Mammary epithelial cell (primary cell): ENCODE measurements at places on chromosomes 16 and 17.

- no peak for DNase-seq
Measured at GRCh38 chr17:28178800-28179199, 136.3 kb downstream of the NLK start.

- no peak for DNase-seq
Measured at GRCh38 chr16:85948138-85948509, 49.2 kb downstream of the IRF8 start.

DNA sequence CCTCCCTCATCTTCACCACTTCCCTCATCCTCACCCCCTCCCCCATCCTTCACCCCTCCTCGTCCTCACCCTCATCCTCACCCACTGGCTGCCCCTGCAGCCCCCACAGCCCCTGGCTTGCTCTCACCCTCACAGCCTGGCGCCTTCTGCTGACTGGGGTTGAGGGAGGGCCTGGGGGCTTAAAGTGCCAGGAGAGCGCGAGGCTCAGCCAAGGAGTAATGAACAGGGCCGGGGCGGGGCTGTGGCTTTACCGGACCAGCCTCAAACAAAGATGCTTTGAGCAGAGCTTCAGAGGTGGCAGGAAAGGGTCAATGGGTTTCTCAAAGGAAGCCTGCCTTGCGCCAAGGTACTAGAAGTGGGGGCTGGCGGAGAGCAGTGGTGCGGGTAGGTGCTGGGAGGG, at the start of gene PRSS33:
PRSS33 (minus strand) TSS at position 155 of the 400 bp plus-strand sequence. CDS start 1,013 bp downstream, outside the sequence.
- DNase-seq: no peak

DNA sequence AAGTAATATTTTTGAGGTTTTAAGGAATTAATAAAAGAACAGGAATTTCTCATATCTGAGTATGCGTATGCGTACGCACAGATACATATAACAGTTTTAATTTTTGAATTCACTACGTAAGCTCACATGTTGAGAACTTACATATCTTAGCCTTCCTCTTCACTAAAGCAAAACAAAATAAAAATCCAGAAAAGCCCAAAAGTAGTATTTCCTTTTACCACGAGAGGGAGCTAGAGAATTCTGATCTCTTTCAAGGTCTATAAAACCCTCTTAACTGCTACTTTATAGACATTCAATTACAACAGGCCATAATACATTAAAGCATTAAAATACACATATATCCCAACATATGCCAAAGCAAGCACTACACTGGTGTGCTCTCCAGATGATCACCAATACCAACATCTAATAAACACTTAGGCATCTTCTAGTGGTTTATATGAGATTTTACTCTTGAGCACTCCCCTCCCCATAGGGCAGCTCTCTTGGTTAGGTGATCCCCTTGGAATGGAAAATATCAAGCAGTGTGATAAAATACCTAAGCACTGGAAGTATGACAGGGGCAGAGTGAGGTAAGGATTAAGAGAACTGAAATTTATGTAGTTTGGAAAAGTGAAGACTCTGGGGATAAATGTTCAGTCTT, 94.0 kb downstream of the SKAP1 start:
- peak; percentile 53 for DNase-seq

DNA sequence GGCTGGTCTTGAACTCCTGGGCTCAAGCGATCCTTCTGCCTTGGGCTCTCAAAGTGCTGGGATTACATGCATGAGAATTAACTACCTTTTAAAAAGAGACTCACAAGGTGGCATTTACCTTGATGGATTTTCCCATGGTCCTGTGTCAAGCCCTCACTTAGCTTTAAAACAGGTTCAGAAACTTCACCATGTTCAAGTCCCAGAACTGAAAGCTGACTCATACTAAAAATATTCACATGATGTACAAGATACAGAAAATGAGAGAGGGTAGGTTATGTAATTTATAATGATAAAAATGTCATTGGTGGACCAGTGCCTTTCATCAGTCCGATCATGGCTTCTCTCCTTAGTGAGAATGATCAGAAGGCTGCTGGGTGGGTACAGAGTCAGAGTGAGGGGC, 4.3 kb upstream of the AKAP1 start:
- peak; percentile 39 for DNase-seq

GRCh38 chr17:58756246-58757161, 850 bp downstream of the PPM1E start:
- no peak for DNase-seq

DNA sequence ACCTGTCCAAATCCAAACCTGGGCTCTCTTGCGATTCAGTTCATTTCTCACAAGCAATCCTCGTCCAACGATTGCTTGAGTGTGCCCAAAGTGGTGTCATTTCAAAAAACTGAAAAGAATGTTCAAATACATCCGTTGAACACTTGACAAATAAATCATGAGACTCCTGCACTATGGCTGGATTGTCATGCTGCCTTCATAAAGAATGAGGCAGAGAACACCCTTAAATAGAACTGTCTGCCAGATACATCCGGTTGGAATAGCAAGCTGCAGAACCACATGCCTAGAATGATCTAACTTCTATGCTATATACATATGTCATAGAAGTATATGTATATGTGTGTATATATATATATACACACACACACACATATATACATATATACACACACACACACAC, 55.4 kb upstream of the HAPSTR1 start:
- no peak for DNase-seq

DNA sequence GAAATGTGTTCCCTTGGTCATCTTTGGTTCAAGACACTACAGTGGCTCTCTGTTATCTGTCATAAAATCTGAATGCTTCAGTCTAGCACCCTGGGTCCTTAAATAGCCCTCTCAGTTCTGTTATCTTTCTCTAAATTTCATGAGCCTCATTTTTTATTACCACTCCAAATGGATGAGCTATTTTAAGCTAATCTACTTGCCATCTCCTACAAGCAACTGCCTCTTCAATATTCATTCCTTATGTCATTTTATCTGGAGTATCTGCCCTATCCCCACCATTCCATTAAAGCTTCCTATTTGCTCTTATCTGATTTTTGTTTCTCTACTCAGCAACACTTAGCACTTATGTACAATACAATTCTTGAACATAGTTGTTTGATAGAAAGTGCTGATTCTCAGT, 28.0 kb upstream of the EVI2A start:
- no peak for DNase-seq

DNA sequence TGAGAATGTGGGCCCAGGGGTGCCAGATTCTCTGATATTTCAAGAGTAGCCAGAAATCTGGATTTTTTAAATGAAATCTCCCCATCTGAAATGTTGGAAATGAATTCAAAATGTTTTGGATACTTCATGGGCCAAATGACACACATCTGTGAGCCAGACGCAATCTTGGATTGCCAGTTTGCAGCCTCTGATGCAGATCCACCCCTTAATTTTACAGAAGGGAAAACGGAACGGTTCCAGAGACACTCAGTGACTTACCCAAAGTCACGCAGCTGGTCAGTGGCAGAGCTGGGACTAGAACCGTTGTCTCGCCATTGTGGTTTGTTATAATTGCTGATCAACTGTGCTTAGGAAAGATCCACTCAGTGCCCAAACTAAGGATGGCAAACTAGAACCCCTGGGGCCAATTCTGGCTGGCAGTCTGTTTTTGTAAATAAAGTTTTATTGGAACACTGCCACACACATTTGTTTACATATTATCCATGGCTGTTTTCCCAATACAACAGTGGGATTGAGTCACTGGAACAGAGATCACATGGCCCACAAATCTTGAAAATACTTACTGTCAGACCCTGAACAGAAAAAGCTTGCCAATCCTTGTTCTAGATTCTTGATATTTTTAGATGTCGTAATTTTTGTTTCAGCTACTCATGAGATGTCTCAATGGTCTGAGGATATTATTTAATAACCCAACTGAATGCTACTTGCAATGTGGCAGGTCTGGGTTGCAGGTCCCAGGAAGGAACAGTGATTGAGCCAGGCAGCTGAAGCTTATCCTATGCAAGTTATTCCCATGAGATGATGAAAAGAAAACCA, 143.8 kb downstream of the AXIN2 start:
- DNase-seq: no peak

DNA sequence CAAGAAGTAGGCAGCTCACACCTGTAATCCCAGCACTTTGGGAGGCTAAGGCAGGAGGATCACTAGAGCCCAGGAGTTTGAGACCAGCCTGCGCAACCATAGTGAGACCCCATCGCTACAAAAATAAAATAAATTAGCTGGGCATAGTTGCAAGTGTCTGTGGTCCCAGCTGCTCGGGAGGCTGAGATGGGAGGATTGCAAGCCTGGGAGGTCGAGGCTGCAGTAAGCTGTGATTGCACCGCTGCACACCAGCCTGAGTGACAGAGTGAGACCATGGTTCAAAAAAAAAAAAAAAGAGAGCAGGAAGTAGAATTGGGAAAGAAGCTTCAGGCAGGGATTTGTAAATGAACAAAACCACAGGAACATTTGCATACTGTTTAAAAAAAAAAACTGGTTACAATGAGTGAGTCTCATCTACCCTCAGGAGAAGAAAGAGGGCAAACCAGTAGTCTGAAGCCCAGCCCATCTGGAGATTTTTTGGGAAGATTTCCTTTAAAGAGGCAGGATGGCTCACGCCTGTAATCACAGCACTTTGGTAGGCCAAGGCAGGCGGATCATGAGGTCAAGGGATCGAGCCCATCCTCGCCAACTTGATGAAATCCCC, 7.9 kb downstream of the MPV17L start:
- DNase-seq: peak; percentile 70
